Stimulated activated CD8-positive, alpha-beta memory T cell treated with anti-CD3 and anti-CD28 coated beads, Interleukin-2, amount 100 ng/mL, for 1 hour (primary cell): ENCODE measurements at places on chromosomes 1 and 21.

- no peak for DNase-seq
Measured at GRCh38 chr21:20527731-20528460, 470.3 kb upstream of the NCAM2 start.

GRCh38 chr1:916173-917075 is 7.3 kb upstream of the SAMD11 start:
- DNase-seq = no peak

- DNase-seq = no peak
Measured at GRCh38 chr1:221727146-221728036, 14.5 kb downstream of the DUSP10 start.

DNA sequence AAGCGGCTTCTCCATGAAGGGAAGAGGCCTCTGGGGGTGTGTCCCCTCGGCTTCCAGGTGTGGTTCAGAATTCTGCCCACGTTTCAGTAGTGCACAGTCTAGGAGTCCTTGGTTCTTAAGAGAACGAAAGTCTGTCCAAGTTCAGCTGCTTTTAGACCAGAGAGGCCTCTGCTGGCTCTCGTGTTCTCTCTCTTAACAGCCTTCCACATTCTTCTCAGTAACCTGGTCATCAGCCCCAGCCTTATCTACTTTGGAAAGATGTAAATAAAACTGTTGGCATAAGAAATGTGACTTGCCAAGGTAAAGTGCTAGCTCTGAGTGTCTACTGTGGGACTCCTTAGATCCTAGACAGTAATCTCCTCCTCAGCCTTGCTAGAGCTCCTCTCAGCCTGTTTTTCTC is 15.3 kb upstream of the STUM start:
- DNase-seq = no peak

DNA sequence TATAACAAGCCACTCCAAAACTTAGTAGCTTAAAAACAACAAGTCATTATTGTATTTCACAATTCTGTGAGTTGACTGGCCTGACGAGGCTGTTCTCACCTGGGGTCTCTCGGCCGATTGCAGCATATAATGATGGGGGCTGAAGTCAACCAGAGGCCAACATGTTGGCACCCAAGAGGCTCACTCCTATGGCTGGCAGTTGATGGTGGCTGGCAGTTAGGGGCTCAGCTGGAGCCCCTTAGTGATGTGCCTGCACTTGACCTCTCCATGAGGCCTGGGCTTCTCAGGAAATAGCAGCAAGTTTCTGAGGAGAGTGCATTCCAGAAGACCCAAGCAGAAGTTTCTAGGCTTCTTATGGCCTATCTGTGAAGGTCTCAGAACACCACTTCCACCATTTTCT is 459.4 kb downstream of the NPHP4 start:
- no peak for DNase-seq
